Activated CD4-positive, alpha-beta T cell treated with anti-CD3 and anti-CD28 coated beads, Interleukin-2, amount 50 U/mL, for 48 hours (primary cell): ENCODE measurements at places on chromosomes 12 and 14.
A peak's percentile ranks its signal among the peaks of the same experiment; 100 is the strongest.

DNA sequence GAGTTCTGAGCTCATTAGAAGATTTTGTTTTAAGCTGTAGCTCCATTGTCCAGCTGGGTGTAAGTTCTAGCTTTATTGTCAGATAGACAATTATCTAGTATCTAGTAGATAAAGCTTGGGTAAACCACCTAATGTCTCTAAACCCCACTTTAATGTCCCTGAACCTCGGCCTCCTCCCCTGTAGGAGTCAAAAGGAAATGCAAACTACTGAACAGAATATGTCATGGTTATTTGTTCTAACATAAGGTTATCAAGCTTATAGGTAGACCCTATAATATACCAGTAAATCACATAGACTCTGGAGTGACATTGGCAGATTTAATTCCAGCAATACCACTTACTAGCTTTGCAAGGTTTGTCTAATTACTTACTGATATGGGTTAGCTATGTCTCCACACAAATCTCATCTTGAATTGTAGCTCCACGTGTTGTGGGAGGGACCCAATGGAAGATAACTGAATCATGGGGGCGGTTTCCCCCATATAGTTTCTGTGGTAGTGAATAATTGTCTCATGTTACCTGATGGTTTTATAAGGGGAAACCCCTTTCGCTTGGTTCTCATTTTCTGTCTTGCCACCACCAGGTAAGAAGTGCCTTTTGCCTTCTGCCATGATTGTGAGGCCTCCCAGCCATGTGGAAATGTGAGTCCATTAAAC lies 29.4 kb downstream of the BCAT1 start:
- peak; percentile 50 for DNase-seq

DNA sequence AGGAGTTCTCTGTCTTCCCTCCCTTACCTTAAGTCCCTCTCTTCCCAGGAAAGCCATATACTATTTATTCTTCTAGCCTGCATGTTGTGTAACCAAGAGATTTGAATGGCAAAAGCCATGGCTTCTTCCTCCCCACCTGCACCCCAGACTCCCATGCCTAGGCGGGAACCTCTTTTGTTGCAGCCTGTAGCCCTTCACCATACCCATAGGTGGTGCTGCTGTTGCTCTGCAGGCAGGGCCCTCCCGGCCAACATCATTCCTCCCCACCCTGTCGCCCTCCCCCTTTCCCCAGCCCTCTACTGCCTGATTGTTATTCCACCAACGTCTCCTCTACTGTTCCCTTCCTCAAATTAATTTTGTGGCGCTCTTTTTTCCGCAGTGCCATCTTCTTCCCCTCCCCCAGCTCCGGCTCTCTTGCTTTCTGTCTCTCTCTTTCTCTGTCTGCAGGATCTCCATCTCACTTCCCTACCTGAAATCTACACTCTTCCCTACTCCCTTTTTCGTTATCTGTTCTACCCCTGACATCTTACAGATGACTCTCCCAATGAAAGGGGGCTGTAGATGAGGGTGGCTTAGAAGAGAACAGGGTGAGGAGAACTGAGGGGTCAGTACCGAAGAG lies 13.8 kb downstream of the NGDN start:
- DNase-seq = no peak

DNA sequence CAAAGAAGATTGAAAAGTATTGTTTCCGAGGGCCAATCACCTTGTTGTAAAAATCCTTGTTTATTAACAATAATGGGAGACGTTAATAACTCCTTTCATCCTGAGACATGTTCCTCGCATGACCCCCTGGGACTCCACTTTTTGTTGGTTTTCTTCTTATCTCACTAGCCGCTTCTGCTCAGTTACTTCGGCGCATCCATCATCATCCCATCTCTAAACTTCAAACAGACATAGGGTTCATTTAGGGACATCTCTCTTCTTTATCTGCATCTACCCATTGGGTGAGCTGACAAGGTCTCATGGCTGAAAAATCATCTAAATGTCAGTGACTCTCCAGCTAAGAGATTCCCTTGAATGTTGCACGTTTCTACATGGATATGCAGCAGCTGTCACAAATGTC lies 252.2 kb downstream of the ANO2 start:
- no peak for DNase-seq

DNA sequence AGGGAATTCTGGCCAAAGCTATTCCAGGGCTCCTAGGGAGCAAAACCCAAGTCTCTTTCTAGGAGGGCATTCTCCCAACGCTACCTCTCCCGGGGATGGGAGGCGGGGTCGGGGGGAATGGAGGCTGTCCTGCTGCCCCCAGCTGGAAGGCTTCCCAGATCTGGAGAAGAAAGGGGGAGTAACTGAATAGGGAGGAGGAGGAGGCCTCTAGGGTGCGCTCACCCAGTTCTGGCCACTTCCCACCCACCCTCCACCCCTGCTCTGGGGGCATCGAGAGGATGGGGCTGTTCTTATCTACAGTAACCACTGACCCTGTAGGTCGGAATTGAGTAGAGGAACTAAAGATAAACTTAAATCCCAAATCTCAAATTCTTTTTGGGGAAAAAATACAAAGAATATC lies 579 bp upstream of the RNASE1 start:
- no peak for DNase-seq

- no peak for DNase-seq
Measured at GRCh38 chr14:36424478-36425102, 95.4 kb downstream of the NKX2-1 start.

- DNase-seq = no peak
Measured at GRCh38 chr12:122206111-122206881, 2.8 kb downstream of the B3GNT4 start.

GRCh38 chr12:114445401-114446323 lies 39.7 kb upstream of the TBX5 start:
- DNase-seq = no peak

DNA sequence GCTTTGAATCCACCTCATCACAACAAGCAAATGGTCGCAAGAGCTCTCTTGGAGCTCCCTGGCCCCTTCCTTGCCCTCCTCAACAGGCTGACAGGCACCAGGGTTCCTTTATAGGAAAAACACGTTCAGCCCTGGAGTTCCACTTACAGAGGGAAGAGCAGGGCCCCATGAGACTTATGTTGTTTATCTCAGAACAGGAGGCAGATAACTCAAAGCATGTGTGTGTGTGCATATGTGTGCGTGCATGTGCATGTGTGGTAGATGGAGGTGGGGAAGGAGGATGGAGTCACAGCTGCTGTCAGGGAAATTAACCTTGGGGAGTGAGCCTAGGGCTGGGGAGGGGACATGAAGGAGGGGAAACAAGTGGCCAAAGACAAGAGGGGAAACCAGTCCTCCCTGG lies 138.1 kb downstream of the DPF3 start:
- DNase-seq = no peak

DNA sequence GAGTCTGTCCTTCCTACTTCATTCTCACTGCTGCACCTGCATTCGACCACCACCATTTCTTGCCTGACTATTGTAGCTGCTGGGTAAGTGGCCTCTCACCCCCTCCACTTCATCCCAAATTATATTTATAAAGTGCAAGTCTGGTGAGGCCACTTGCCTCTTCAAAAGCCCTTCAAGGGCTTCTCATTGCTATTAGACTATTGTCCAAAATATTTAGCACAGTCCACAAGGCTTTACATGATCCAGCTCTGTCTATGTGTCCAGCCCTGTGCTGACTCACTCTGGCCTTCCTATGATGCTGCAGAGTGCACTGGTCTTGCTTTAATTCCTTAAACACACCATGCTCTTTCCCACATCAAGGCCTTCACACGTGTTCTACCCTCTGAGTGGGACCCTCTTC lies 46.0 kb downstream of the PAH start:
- no peak for DNase-seq

GRCh38 chr12:91914701-91915100 lies 230.9 kb downstream of the BTG1 start:
- no peak for DNase-seq

DNA sequence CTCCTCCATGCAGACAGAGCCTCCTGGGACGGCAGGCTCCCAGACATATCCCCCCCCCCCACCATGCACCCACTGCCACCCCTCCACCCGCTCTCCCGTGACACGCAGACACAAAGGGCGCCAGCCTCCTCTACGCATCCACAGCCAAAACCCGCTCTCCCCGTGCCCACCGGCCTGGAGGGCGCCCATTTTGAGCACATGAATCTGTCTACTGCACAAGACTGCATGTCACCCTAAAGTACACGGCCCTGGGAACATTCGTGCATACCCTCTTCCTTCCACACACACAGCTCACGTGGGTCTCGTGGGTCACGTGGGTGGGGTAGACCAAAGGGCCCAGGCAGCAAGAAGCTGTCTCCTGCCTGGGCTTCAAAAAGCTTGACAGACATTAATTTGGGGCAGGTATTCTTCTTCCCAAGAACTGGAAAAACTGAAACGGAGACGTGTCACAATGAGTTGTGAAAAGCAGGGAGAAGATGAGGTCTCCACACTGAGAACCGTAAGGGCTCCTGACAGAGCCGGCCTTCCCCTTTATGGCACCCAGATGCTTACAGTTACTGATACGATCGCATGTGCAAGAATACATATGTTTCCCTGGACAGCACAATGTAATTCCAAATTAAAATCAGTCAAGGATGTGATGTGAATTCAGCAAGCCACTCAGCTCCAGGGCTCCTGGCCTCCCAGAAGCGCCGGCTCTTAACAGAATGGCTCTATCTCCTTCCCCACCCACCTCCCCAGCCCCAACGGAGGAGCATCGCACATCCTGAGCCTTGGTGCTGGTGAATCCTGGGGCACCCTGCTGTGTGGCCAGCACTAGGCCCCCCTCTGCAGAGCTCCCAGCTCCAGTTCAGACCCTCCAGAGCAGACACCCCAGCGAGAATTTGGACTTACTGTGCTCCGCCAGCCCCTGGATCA lies 1.9 kb downstream of the TGFB3 start:
- no peak for DNase-seq

GRCh38 chr12:111864913-111865312 lies 22.9 kb downstream of the MAPKAPK5 start:
- DNase-seq = no peak

DNA sequence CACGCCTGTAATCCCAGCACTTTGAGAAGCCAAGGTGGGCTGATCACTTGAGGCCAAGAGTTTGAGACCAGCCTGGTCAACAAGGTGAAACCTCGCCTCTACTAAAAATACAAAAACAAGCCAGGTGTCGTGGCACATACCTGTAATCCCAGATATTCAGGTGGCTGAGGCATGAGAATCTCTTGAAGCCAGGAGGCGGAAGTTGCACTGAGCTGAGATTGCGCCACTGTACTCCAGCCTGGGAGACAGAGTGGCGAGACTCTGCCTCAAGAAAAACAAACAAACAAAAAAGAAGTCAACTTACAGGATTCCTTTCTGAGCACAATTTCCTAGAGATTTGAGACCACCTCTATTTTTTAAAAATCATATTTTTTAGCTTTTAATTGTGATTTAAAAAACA lies 45.3 kb downstream of the DGLUCY start:
- no peak for DNase-seq

DNA sequence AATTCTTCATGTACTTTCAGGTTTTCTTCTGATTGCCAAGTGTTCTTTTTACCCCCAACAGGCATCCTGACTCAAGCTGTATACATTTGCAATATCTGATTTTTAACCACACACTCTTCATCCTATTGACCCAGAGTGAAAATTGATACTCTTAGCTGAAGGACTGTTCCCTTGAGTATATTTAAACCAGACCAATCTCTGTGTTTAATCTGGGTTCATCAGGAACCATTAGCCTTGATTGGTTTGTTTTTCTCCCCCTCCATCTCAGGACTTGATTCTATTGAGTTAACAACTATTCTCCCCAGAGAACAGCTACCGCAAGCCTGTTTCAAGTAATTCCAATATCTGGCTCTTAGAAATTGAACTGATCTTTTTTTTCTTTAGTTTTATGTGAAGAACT lies 222.3 kb upstream of the NOVA1 start:
- DNase-seq = no peak

GRCh38 chr12:104792570-104792969 lies 165.5 kb downstream of the SLC41A2 start:
- DNase-seq = no peak

DNA sequence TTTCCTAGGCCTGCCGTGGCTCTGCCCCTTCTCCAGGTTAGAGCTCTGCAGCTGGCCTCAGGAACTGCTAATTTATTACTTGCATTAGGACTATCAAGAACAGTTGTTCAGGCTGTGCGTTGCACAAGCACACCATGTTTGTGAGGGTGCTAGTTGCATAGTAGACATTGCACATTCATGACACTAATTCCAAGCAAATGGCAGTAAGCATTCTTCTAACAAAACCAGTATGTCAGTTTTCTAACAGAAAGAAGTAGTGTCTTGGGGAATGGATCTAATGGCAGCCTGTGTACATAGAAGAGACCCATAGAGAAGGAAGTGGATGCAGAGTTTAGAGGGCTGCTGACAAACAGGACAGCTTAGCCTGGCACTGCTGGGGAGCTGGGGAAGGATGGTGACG lies 53.9 kb downstream of the ERH start:
- no peak for DNase-seq

GRCh38 chr14:26380637-26381036 lies 217.2 kb downstream of the NOVA1 start:
- DNase-seq = no peak

DNA sequence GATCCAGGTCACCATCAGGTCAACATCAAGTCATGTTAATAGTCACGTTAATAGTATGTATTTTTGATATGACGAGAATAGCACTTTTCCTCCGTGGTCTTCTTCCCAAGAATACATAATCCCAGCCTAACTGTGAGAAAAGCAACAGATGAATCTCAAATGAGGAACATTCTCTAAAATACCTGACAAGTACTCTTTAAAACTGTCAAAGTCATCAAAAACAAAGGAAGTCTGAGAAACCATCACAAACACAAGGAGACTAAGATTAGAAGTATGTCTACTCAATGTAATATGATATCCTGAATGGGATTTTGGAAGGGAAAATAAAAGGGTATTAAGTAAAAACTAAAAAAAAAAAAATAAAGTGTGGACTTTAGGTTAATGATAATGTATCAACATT lies 36.8 kb upstream of the GLIPR1 start:
- no peak for DNase-seq

- no peak for DNase-seq
Measured at GRCh38 chr12:13435235-13435933, 238.9 kb downstream of the EMP1 start.
